ENCODE measurements at places on chromosomes 2 and 18.

DNA sequence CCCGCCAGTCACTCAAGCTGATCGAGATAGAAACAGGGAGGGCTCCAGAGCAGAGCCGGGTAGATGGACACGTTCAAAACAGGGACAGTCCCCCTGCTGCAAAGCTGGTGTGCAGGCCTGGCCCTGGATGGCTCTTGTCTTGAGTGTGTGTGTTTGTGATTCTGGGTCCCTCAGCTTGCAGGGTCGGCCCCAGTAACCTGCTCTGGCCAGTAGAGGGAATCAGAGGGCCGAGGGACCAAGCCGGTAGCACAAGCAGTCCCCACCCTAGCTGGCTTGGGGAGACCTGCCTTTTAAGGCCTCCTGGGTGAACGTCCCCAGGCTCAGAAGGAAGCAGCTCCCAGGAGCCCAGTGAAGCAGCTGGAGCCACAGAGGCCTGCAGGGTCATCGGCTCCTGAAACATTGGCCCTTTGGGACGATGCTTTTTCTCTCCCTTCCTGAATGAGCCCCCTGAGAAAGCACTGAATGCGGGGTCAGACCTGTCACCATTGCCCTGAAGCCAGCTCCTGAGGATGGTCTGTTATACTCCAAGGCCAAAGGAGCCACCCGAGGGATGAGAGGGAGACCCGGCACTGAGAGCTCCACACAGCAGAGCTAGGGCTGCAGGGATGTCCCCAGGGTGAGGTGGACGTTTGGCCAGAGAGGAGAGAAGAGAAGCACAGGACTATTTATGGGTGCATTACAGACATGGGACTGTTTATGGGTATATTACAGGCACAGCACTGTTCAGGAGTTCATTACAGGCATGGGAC, 15.4 kb upstream of the MLPH start:
- peak; percentile 74 for DNase-seq

DNA sequence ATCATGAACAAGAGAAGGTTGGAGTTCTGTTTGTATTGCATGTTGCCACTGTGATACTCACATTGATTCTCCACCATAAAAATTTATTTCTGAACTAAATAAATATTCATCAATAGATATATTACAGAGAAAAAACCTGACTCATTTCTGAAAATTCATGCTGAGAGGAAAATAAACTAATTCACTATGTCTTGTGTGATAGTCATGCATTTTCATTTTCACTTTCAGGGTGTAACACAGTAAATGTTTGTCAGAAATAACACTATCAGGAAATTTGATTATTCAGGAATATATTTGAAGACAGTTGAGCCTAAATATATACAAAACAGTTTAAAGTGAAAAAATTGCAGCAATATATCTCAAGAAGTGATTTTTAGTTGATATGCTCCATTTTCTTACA, 335.2 kb downstream of the KCNJ3 start:
- no peak for DNase-seq

DNA sequence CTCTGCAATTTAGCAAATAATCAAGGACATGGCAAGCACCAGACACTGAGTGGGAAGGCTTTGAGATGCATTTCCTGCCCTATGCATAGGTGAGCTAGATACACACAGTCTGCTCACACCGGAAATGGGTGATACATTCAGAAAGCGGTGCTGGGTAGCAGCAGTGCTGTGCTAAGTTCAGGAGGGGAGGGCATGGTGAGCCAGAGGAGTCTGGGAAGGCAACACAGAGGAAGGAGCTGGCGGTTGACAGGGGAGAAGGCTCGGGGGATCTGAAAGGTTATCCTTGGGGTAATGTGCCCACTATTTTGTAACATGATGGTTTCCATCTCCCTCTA, 57.4 kb upstream of the EPAS1 start:
- no peak for DNase-seq

- no peak for DNase-seq
Measured at GRCh38 chr2:71101656-71102055, 28.4 kb downstream of the MCEE start.

Measured in glutamatergic neuron (in vitro differentiated cells).